LHCN-M2 (cell line): ENCODE measurements at places on chromosomes 5 and 9. TPM values are rescaled to one million over a fixed set of nuclear protein-coding genes. Genes with fewer than 3 reads are reported as not detected.
A peak's percentile ranks its signal among the peaks of the same experiment; 100 is the strongest.

Gene CFAP90
- 0.26 TPM in 1 of 2 replicates, not detected in the other for total RNA-seq

GRCh38 chr5:55691265-55692105, 20.6 kb downstream of the SLC38A9 start:
- DNase-seq = peak; percentile 61

DNA sequence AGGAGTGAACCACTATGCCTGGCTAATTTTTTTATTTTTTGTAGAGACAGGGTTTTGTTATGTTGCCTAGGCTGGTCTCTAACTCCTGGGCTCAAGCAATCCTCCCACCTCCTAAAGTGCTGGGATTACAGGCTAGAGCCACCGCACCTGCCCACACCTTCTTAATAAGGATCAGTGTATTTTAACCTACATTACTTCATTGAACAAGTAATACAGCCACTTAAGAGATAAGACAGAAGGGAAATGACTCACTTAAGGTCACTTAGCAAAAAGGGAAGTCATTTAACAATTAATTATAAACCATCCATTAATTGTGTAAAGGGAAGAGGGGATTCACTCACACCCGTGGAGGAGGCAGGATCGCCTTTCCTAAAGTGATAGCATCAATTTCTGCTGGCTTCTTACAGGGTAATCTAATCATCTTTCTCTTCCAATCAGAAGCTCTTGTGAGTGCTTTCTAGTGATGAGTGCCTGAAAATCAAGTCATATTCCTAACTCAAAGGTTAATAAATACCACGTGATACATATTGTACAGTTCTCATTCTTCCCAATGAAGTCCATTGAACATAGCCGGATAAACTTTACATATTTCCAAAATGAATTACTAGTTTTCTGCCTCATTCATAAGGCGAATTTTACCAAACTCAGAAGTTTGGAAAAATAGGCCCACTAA, 3.5 kb downstream of the FBXW11 start:
- no peak for DNase-seq

GRCh38 chr5:76469656-76470290, 66.7 kb downstream of the IQGAP2 start:
- DNase-seq = no peak

Gene SLC25A2
- 0.17 TPM in 1 of 2 replicates, not detected in the other for total RNA-seq

GRCh38 chr9:114396558-114397218, 8.9 kb upstream of the AKNA start:
- DNase-seq = no peak

DNA sequence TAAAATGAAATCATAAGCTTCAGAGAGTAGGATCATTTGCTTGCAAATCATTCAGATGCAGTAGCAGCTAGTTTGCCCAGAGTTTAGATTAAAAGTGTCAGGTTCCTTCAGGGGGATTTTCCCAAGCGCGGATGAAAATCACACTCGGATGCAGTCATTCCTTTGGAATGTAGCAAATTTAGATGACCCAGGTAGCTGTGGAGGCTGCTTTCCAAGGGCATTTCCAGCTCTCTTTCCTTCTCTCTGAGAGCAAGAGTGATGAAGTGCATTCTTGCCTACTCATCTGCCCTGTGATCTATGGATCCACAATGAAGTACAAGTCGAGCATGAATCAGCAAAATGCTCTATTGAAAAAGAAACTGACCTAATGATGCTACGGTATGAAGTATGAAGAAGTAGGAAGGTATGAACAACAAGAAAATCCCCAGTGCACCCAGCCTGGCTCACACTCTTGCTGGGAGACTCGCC, 200.2 kb downstream of the PLK2 start:
- DNase-seq = peak; percentile 77

Gene CER1
- total RNA-seq = not detected in 2 replicates

Gene ANXA2R
- total RNA-seq = 1.7 and 2.6 TPM in 2 replicates

- peak; percentile 26 for DNase-seq
Measured at GRCh38 chr9:134968011-134968822, 50.5 kb upstream of the FCN1 start.

Gene TAF11L10
- not detected in 2 replicates for total RNA-seq

DNA sequence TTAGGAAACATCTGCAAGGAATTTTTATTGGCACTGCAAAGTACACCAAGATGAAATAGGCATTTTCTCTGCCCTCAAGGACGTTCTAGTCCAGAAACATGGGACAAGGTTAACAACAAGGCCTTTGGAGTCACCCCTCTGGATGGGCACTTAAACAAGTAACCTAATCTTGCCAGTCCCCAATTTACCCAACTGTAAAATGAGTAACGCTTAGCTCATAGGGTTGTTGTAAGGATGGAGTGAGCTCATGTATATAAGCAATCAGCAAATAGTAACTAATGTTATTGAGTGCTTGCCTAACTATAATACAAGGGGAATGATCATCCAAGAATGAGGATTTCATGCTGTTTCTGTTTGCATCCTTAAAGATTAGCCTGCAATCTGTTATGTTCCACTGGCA, 189.3 kb downstream of the PAPPA start:
- no peak for DNase-seq

DNA sequence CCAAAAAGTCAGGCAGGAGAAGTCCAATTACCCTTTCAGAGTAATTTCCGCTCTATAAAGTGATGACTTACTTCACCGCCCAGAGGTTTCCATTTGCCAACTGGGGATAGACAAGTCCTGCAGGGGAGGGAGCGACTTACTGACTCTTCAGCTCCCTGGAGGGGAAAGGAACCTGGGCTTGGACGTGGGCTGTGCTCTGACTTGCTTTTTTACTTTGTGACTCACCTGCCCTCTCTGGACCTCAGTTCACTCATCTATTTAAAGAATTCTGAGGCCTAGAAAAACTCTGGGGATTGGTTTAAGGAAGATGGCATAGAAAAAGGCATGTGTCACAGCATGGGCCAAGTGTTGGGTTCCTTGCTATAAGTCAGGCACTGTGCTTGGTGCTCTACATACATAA, 180.4 kb upstream of the TRIM32 start:
- no peak for DNase-seq

Gene UBLCP1
- 36.5 and 36.7 TPM in 2 replicates for total RNA-seq

Gene SOX30
- 0.06 TPM in 1 of 2 replicates, not detected in the other for total RNA-seq

GRCh38 chr5:56640763-56641406, 174.5 kb upstream of the MAP3K1 start:
- DNase-seq = no peak
